ENCODE measurements at places on chromosomes 16 and 17.

- no peak for DNase-seq
Observed at GRCh38 chr17:34259146-34259545, 4.1 kb downstream of the CCL2 start.

DNA sequence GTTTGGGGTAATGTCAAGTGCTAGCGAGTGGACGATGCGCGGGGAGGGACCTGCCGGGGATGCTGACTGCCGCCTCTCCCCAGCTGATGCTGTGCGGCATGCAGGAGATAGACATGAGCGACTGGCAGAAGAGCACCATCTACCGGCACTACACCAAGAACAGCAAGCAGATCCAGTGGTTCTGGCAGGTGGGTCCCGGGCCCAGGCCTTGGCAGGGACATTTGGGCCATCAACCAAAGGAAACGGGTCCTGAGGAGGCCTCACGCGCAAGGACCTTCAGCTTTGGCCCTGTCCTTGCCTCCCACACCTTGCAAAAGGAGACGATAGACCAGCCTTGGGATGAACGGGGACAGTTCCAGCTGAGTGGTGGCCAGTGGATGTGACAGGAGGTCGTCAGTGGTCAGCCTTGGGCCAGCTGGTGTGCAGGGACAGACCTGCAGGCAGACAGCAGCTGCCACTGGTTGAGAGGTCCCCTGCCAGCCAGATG is 13.6 kb upstream of the CLEC18A start:
- no peak for DNase-seq

DNA sequence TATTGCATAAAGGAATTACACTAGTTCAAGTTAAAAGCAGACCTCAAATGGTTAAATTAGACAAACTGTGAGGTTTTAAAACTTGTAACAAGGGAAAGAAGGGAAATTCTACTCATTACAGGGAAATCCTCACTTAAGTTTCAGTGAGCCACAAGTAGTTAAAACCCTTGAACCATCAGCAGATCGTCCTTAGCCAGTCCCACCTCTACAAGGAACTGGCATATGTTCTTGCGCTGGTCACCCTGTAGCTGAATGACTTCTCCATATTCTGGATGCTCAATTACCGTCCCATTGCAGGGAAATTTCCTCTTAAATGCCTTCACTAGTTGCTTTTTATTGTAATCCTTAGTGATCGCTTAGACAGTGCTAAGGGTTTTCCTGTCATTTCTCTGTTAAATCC is 5.5 kb downstream of the PRSS21 start:
- no peak for DNase-seq

- DNase-seq: no peak
Observed at GRCh38 chr17:8951206-8951605, 14.3 kb downstream of the PIK3R5 start.

GRCh38 chr16:65476448-65476955 is 354.6 kb upstream of the CDH11 start:
- DNase-seq: no peak

GRCh38 chr17:8728251-8728938 is 16.2 kb downstream of the CCDC42 start:
- DNase-seq: no peak

DNA sequence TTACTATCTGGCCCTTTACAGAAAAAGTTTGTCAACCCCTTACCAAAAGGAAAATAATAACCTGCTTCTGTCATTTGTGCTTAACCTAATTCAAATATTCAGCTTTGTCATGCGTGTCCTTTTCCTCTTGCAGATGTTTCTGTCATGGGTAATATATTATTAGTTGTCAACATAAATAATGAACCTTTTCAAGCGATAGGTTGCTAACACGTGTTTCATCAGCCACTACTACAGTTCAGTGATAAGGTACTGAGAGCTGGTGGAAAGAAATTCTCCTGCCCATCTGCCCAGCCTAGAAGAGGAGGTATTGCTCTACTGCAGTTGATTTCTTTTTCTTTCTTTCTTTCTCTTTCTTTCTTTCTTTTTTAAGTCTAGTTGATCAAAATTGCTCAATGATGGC is 12.0 kb upstream of the SRSF1 start:
- no peak for DNase-seq

DNA sequence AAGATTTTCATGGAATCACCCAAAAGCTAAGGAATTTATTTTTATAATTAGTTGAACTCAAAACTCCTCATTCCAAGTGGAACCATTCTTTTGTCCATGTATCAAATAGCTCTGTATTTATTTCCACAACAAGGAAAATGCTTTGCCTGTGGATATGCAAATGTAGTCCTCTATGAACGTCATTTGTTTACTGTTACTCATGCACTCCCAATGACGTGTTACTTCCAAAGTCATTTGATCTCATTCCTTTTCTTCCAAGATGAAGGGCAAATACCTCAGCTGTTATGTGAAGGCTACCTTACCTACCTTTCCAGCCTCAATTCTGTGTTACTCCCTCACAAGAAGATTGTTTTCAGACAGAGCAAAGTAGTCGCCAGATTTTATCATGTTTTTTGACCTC is 83.7 kb downstream of the ITFG1 start:
- DNase-seq: no peak

- DNase-seq: no peak
Observed at GRCh38 chr16:55835581-55835980, 2.7 kb upstream of the CES1 start.

- no peak for DNase-seq
Observed at GRCh38 chr16:89708481-89708931, 7.0 kb upstream of the SPATA2L start.

DNA sequence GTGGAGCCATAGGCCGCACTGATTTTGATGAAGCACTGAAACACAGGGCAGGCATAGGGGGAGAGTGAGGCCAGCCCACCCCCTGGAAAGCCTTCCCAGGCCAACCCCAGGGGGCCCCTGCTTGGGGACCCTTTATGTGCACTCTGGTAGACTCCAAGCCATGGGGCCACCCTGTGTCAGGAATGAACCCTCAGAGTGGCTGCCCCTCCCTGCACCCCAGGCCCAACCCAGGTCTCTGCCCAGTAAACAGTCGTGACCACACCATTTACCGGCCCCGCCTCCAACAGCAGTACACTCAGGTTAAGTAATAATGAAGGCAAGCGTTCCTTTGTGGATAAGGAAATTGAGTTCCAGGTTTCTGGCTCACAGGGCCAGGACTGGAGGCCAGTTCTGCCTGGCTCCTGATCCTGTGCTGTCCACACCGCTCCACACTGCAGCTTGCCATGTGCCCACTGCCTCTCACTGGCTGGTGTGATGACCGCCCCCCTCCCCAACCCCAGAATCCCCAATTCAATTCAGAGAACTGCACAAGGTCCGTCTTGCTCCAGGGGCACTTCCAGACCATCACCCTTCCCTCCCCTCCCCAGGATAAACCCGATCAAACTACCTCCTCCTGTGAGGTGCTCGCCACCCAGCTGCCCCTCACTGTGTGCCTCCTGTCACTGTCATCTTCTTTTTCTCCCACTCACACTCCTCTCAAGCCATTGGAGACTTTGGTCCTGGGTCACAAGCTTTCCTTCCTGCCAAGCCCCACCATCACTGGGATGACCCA is 13.6 kb downstream of the PIMREG start:
- DNase-seq: no peak

- no peak for DNase-seq
Observed at GRCh38 chr16:57667048-57667525, 1.0 kb upstream of the ADGRG3 start.

DNA sequence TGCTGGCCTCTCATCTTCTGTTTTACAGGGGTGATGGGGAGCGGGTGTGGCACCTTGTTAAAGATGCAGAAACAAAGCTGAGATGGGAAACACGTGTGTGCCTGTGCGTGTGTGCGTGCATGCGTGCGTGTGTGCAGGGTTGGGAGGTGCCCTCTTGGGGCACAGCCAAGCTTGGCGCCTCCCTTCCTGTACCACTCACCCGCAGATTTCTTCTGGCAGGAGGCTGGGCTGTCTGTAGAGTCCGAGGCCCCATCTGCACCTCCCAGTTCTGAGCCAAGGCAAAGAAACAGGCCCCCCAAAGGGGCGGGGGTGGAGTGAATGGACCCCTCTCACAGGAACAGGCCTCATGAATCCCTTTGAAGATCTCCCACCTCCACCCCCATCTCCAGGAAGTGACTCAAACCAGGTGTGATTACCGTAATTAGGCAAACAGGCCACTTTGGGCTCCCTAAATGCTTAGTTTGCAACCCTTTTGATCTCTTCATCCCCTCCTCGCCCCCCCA is 20.9 kb downstream of the TNS4 start:
- DNase-seq: peak; percentile 90

DNA sequence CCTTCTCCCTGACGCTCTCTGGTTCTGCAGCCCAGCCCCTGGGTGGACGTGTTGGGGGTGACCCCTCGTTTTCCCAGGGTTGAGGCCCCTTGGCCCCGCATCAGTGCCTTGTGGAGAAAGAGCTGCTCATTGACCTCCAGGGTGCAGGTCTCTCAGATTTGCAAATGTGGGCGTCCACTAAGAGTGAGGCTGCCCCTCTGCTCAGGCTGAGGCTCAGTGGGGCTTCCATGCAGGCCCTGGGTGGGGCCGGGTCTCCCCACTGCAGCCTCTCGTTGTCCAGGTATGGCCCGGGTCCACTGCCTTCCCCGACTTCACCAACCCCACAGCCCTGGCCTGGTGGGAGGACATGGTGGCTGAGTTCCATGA is 9.0 kb downstream of the GAA start:
- no peak for DNase-seq

- peak; percentile 79 for DNase-seq
Observed at GRCh38 chr17:76515274-76515949, 14.2 kb upstream of the RHBDF2 start.

- peak; percentile 41 for DNase-seq
Observed at GRCh38 chr17:60435244-60436167, 13.2 kb downstream of the CHCT1 start.

DNA sequence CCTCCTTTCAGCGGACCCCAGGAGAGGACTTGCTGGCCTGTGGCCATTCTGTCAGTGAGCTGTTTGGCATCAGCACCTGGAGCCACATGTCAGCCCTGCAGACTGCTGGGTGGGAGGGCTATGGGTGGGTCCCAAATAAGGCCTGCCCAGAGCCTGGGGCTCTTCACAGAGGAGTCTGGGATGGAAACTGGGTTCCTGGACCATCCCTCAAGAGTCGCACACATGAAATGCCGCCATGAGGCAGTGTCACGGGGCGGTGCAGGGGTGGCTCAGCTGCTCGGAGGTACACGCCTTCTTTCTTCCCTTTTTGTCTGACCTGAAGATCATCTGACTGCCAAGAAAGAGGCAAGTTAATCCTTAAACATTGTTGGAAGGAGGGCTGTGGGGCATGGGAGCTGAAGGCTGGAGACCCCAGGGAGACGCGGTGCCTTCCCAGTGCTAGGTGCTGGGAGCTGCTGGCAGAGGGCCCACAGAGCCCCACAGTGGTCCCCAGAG is 14.8 kb downstream of the MPRIP start:
- DNase-seq: no peak

GRCh38 chr17:79290726-79291125 is 216.1 kb downstream of the ENGASE start:
- DNase-seq: no peak

DNA sequence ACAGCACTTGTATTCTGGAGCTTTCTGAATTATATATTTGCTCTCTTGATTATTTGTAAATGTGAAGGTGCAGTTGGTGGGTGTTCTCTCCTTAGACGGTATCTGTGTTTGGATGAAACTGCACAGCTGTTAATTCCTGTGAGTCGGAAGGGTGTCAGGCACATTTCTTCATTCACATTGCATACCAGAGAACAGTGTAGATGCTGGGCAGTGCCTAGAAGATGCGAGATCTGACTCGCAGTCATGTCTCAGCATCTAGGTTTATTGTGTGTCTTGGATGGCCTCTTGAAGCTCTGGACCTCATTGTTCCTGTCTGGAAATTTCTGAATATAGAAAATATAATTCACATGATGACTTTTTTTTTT is 61.2 kb downstream of the CLEC16A start:
- no peak for DNase-seq

- DNase-seq: peak; percentile 75
Observed at GRCh38 chr17:77433385-77434135, 292.8 kb downstream of the SEC14L1 start.

- no peak for DNase-seq
Observed at GRCh38 chr17:82854226-82854625, 14.4 kb upstream of the ZNF750 start.

- DNase-seq: no peak
Observed at GRCh38 chr17:72922219-72922618, 170.3 kb downstream of the SLC39A11 start.

- no peak for DNase-seq
Observed at GRCh38 chr16:50038756-50039529, 13.9 kb downstream of the CNEP1R1 start.

GRCh38 chr17:27326585-27326984 is 32.7 kb downstream of the WSB1 start:
- no peak for DNase-seq

DNA sequence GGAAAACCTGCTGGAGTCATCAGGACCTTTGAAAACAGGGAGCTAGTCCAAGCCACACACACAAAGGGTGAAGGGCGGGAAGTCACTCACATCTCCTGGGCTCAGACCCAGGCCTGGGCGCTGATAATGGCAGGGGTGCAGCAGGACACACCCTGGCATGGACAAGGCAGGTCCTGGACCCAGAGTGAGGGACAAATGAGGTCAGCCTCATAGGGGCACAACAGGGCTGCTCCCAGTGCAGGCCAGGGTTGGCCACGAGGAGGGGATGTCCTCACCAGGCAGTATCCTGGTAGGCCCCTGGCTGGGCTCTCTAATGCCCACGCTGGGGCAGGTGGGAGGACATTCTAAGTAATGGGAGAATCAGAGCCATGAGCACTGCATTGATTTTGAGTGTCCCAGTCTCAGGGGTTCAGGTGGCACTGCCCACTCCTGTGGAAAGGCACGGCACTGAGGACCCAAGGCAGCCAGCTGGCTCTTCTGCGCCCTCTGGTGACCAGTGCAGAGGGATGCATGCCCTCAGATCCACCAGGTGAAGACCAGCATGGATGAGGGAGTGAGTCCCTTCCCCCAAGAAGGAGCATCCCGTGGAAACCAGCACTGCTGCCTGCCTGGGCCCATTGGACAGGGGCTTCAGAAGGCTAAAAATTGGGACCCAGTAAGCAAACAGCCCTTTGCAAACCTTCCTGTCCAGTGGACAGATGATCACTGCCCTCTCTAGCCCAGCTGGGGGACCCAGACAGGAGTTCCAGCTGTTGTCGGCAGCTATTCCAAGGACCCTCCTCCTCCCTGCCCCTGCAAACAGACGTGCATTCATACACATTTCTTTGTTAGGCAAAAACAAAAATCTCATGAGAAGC is 23.4 kb upstream of the SREBF1 start:
- DNase-seq: peak; percentile 71

DNA sequence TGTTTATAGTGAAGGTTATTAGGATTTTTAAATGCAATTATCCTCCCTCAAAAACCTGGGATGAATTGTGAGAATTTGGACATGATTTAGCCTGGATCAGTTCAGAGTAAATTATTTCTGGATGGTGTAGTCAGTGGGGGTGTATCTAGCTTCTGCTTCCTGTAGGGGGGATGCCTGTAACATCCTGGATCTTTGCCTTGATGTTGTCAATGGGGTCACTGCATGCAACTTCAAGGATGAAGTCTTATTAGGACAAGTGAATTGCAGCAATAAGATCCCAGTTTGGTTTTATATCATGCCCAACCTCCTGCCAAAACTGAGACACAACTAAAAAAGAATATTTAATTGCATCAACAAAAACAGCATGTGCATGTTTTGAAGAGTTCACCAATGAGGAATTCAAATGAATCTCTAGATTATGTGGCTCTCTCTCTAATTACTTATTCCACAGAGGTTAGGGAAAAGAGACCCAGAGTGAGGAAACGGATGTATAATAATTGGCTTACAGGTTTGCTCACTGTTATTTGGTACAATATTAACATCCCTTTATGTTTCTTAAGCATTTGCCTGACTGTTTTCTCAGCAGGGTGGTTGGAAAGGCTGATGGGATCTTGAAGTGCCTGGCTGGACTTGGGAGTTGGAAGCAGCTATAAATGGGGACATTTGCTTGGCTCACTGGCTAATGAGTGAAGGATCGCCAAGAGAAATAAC is 159.8 kb downstream of the HS3ST3B1 start:
- no peak for DNase-seq

Data from activated naive CD8-positive, alpha-beta T cell treated with anti-CD3 and anti-CD28 coated beads for 36 hours (primary cell).